Neural crest cell (in vitro differentiated cells): ENCODE measurements at places on chromosomes 3 and 15.

- DNase-seq = no peak
Measured at GRCh38 chr15:45179221-45179985, 8.4 kb downstream of the SHF start.

GRCh38 chr15:62938825-62939224 is 103.7 kb upstream of the TPM1 start:
- DNase-seq = no peak

DNA sequence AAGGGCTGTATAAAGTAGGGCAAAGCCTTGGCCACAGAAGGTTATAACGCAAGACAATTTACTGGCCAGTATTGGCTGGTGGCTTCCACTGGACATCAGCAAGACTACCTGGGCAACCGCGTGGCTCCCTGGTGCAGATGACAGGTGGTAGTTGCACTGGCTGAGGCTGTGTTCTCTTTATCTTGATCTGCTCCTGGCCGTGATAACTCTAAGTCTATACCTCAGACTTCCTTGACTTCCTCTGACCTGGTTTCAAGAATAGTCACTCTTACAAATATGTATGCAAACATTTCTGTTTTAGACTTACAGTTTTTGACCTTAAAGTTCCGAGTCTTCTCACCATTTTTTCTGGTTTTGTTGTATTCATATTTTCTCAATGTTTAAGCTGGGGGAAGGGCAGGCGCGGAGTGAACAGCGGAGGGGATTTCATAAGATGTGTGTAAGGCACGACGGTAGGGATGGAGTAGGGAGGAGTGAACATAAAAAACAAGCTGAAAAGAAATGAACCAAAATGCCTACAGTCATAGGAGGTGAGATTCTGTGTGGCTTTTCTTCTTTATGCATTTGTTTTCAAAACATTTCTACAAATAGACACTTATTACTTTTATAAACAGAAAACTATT is 15.2 kb upstream of the TMEM212 start:
- no peak for DNase-seq

- DNase-seq = no peak
Measured at GRCh38 chr3:16059081-16059537, 115.4 kb upstream of the GALNT15 start.

GRCh38 chr3:188343894-188344293 is 189.9 kb downstream of the LPP start:
- DNase-seq = no peak

DNA sequence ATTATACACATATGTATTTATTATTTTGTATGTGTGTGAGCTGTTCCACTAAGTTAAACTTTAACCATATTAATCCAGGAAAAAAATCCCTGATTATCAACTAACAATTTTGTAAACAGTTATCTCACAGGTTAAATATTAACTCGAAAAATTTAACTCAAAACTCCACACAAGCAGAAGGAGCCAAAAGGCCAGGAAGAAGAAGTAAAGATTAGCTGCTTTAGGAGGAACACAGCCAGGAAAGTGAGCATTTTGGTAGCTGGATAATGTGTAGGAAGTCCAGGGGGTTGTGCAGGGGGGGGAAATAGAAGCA is 425.0 kb downstream of the TIGIT start:
- no peak for DNase-seq

- DNase-seq = no peak
Measured at GRCh38 chr15:62636823-62637573, 405.5 kb upstream of the TPM1 start.

GRCh38 chr3:197883541-197883940 is 66.4 kb upstream of the RPL35A start:
- no peak for DNase-seq

DNA sequence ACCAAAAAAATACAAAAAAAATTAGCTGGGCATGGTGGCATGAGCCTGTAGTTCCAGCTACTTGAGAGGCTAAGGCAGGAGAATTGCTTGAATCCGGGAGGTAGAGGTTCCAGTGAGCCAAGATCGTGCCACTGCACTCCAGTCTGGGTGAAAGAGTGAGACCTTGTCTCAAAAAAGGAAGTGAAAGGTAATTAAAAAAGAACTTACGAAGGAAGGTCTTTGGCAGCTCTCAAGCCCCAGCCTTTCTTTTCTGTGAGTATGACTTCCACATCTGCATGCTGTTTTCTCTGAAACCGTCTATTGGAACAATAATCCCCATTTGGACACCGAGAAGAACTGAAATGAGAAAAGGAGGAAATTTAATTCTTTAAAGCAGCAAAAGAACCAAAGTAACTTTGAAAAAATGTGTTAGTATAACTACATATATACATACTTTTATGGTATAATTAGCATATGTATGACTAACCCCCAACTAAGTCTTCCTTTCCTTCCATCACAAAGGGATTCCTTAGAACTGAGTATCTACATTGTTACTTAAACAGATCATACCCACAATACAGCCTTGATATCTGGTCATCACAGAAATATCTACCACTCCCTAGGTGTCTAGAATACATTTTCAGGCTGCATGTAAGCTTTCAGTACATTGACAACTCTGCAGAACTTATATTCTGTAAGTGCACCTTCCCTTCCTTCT is 50.1 kb downstream of the SETD2 start:
- DNase-seq = no peak

DNA sequence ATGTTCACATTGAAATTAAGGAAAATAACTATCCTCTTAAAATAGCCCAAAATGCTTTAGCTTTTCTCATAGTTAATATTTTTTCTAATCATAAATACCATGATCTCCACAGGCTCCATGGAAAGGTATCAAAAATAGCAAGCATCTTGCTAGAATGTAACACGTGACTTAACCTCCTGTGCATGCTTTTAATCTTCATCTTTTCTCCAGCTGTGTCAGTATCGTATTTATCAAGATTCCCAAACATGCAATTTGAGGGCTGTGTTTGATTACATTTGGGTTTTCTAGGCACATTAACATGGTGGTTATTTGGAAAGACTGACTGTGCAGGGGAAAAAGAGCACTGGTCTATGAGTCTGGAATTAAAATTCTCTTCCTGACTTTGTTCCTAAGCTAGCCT is 472.5 kb upstream of the MCTP2 start:
- no peak for DNase-seq

DNA sequence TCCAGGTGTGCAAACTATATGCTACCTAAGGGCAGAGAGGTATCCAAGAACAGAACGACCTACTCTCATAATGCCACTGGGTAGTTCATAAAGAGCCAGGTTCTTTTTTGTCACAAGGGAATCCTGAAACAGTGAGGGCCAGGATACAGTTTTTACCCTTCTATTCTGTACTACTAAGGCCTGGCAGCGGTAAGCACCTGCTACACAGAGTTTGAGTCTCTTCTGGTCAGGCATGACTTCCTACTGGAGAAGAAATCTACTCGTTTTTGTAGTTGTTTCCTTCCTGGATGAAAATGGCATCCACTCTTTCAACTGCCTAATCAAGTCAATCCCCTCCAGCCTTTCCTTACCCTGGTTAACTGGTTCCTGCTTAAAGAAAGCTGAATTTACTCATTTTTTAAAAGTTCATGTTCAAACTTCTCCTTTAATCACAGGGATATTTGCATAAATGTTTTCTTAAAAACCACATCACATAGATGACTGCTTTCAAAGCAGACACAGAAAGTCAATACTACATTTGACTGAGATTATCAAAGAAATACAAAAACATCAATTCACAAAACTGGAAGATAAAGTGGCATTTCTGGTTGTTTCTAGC is 40.0 kb downstream of the MAP4 start:
- DNase-seq = no peak

DNA sequence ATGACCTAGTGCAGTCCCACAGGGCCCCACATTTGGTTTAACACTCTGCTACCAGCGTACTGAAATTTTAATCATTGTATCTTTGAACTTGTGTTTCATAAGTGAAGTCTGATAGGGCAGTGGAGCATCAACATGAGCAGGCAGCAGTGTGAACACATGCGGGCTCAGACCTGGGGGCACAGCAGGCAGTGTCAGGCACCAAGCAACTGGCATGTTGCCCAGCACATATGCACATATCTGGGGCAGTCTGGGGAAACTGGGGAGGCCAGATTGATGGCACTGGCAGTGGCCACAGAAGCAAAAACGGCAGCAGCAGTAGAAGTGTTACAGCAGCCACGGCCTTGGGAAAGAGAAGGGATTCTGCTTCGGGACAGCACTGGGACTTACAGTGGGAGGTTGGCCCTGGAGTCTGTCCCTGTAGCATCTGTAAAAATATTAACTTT is 353.9 kb upstream of the KCNMB2 start:
- no peak for DNase-seq

GRCh38 chr15:78251136-78251535 is 13.2 kb upstream of the DNAJA4 start:
- no peak for DNase-seq

DNA sequence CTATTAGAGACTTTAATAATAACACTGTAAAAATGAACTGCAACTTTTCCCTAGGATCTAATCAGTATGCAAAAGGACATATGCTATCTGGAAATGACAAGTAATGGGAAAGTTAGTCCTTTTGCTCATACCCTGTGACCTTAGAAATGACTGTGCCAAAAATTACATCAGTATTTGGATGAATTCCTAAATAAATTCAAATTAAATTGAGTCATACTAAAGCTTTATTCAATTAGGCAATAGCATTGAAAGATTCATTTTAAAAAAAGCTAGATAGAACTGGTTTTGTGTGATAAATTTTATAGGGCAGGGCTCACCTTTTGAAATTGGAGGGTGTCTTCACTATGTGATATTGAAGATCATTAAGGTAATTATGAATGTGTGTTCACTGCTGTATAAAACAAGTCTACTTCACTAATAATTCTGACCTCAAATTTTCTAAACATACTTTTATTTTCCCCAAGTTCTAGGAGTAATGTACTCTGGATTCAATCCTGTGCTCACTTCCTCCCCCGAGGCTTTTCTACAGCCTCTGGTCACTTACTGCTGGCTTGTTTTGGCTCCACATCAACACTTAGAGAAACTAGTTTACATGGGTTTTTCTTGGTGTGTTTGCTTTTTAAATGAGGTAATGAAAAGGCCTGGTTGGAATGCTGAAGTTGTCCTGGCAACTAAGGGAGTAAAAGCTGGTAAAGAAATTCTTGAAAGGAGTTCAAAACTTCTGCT is 44.4 kb upstream of the SPTSSB start:
- DNase-seq = no peak

DNA sequence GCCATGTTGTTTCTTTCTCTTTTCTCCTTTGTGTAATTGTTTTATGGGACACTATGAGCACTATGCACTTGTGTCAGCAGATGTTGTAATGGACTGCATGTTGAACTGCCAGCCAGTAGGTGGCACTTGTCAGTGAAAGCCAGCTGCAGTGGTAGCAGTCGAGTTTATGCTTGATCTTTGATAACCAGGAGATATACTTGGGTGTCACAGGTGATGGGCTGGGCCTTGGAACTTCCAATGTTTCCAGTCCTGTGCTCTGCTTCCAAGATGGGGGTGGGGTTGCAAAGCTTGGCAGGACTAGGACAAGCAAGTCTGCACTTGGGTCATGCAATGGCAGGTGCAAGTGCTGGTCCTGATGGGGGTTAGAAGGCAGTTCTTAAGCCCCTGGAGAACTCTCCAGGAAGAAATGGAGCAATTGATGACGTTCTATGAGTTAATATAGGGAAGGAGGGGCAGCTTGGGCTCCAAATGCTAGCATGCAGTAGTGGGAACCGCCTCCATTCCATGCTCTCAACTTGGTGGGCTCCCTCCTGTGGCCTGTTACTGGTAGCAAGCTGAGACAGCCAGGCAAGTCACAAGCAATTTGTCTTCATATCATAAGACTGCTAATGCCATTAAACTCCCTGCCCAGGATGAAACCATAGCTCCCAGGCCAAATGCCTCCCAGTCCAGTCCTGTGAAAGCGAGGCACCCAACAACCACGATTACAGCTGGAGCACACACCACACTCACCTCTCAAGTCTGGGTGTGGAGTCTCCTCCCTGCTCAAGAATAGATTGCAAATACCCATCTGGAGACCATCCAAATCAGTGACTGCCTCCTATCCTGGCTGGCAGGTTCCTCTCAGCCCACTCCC is 287.2 kb downstream of the CGGBP1 start:
- DNase-seq = no peak

- DNase-seq = no peak
Measured at GRCh38 chr3:114642951-114643741, 349.3 kb downstream of the TIGIT start.

- DNase-seq = no peak
Measured at GRCh38 chr15:39846108-39846507, 63.5 kb upstream of the FSIP1 start.

DNA sequence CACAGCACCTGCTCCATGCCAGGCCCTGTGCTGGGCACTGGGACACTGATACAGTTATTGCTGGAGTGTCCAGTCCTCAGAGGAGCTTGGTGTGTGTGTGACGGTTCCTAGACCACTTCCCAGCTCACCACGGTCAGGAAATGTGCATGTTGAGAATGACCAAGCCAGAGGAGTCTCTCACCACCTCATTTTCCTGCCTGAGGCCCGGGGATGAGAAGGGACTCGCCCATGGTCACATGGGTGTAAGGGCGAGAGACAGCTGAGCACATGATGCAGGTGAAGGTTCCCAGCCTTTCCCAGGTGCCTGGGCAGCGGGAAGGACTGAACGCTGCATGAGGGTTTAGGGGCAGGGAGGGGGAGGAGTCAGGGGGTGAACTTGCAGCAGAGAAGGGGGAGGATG is 180.9 kb upstream of the TLE3 start:
- DNase-seq = no peak

DNA sequence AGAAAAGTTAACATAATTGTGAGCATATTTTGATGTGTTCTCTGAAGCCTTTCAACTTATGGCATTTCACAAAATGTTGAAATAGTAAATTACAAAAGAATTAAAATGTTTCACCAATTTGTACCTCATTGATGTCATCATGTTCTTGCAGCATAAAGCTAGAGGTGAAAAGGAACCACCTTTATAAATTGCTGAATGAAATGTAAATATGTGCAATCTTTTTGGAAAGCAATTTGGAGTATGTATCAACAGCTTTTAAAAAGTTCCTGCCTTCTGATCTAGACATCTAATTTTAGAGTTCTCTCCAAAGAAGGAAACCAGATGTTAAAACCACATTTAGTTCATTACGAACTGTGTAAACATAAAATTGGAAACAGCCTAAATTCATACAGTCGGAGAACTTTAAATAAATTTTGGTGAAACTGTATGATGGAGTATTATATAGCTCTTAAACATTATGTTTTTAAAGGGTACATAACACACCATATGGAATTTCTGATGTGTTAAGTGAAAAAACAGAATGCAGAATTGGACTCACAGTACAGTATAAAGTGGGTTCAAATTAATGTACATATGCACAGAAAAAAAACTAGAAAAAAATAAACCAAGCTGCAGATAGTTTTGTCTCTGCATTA is 311.2 kb upstream of the NAALADL2 start:
- no peak for DNase-seq

DNA sequence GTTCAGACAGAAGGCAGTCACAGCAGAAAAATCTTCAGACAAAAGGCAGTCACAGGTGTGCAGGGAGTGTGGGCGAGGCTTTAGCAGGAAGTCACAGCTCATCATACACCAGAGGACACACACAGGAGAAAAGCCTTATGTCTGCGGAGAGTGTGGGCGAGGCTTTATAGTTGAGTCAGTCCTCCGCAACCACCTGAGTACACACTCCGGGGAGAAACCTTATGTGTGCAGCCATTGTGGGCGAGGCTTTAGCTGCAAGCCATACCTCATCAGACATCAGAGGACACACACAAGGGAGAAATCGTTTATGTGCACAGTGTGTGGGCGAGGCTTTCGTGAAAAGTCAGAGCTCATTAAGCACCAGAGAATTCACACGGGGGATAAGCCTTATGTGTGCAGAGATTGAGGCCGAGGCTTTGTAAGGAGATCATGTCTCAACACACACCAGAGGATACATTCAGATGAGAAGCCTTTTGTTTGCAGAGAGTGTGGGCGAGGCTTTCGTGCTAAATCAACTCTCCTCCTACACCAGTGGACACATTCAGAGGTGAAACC is 27.6 kb downstream of the ZNF589 start:
- DNase-seq = no peak

GRCh38 chr3:100297784-100298183 is 36.8 kb upstream of the NIT2 start:
- no peak for DNase-seq
